Activated T-helper 1 cell treated with anti-CD3 and anti-CD28 coated beads, Interleukin-2, amount 50 U/mL, for 16 hours (primary cell): ENCODE measurements at places on chromosomes 6 and 20.

- DNase-seq: no peak
Observed at GRCh38 chr20:50582092-50582491, 71.9 kb downstream of the PTPN1 start.

DNA sequence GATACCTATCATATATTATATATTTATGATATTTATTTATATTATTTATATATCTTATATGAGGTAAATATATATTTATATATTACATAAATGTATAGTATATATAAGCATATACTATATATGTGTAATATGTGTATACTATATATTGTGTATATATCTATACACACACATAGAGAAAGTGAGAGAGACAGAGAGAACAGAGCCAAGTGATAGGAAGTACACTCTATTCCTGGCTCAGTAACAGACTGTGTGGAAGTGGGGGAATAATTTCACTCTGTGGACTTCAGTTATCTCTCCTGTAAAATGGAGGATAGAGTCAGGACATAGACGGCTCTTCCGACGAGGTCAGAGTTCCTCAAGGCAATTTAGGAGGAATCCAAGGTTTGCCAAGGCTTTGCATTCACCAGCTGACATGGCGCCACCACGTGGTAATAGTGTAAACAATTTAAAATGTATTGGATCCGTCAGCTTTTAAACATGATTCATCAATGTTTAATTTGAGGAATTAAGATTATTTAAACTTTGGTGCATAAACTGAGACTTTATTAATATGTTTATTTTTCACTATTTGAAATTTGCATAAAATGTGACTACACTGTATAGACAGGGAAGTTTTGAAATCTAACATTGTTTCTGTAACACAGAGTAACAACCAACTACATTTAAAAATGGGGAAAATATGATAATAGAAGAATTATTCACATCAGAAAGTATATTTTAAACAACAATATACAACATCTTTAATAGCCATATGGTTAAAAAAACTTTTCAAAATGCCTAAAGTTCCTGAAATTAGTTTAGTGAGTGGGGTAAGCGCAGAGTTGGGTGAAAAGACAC lies 75.4 kb upstream of the TMEM244 start:
- DNase-seq: no peak

GRCh38 chr6:106530502-106530901 lies 98.8 kb downstream of the RTN4IP1 start:
- DNase-seq: no peak

GRCh38 chr6:134585517-134585873 lies 267.6 kb upstream of the SGK1 start:
- no peak for DNase-seq

- no peak for DNase-seq
Observed at GRCh38 chr6:122405417-122405816, 6.0 kb downstream of the HSF2 start.

DNA sequence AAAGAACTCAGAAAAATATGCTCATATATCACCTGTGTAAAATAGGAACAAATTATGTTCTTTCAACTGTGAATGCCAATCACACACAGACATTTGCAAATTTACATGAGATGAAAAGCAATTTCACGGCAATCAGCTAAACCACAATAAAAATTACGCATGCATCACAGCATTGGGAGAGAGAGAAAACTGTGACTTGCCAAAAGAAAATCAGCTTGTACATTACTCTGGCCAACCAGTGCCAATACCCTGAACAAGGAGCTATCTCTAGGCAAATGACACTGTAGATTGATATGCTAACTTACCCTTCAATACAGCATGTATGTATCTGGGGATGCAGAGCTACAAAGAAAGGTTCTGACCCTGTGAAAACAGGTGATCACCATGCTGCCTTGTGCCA lies 515.6 kb downstream of the EYS start:
- DNase-seq: no peak

DNA sequence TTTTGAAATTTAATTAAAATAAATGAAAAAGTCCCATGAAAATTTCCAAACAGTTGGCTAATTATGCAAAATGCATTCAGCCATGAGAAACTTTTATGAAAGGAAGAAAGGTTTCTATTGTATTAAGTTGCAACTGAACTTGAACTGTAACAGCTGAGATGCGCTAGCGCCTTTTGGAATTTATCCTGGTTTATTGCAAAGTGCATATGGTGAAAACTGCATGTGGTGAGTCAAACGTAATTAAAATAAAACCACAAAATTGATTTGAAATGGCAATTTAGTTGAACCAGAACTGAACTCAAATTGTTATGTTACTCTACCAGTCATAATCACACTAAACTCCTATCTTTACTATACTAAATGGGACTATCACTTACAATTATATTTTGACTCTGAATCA lies 46.4 kb upstream of the COL21A1 start:
- no peak for DNase-seq

GRCh38 chr20:18805881-18806280 lies 7.7 kb upstream of the SCP2D1 start:
- DNase-seq: no peak

DNA sequence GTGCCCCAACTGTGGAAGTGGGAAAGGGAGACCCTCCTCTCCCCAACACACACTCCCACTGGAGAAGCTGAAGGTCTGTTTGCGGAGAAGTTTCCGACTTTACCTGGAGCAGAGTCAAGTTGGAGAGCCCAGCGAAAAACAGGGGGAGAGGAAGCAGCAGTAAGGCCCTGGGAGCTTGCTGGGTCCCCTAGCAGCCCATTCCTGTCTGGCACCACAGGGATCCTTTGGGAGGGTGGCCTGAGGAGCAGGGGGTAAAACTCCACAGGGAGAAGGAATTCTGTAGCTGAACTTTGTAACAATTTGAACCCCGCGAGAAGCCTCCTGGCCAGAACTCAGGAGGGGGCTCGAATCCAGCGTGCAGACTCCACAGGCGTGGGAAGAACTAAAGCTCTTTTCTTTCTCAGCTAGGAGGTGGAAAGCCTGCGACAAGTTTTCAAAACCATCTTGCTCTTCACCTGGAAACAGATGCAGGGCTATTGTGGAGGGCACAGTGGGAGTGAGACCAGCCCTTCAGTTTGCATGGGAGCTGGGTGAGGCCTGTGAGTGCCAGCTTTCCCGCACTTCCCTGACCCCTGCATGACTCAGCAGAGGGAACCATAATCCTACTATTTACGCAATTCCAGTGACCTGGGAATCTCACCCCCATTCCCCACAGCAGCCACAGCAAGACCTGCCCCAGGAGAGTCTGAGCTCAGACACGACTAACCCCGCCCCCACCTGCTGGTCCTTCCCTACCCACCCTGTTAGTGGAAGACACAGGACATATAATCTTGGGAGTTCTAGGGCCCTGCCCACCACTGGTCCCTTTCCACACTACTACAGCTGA lies 25.8 kb downstream of the SERPINB9 start:
- no peak for DNase-seq

DNA sequence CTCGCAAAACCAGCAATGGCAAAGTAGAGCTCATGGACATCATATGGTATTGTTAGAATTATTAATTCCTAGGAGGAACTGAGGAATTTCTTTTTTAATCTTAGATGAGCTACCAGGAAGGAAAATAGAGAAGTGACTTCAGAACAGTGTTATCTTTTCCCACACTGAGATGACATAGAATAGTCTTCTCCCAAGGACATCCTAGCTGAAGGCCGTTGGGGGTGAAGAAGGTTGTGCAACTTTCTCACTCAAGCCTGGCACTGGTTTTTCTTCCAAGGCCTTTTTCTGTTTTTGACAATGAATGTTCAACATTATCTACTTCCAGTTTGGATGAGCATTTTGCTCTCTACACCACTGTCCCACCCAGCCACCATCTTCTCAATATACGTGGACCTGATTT lies 35.8 kb upstream of the MAS1 start:
- DNase-seq: no peak

- DNase-seq: no peak
Observed at GRCh38 chr6:22673474-22673873, 104.1 kb downstream of the HDGFL1 start.

DNA sequence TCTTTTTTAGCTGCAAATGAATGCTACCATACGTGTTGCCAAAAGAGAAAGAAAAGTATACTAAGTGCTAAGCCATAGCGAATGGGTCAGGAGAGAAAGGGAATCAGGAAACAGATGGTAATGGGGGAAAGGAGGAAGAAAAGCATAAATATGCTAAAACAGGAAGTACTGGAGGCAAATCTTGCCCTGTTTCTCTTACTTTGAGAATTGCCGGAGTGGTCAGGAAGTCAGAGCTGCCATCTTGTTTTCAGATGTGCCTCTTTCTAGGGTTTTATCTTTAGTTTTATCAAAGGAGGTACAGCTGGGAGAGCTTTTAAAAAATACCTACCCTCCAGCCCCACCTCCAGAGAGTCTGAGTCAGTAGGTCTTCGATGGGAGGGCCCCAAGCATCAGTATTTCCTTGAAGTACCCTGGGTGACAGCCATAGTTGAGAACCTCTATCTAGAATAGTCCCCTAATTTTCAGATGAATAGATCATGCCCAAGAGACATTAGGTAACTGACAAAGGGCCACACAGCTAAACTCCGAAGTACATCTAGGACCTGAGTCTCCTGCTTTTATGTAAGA lies 193.3 kb downstream of the CLIC5 start:
- DNase-seq: no peak

GRCh38 chr6:145819994-145820393 lies 5.4 kb upstream of the FBXO30 start:
- DNase-seq: no peak
